Fibroblast of skin of right quadriceps (primary cell): ENCODE measurements at places on chromosomes 16 and 17.
A peak's percentile ranks its signal among the peaks of the same experiment; 100 is the strongest.

- DNase-seq: no peak
Observed at GRCh38 chr16:78836802-78837491, 737.5 kb downstream of the WWOX start.

DNA sequence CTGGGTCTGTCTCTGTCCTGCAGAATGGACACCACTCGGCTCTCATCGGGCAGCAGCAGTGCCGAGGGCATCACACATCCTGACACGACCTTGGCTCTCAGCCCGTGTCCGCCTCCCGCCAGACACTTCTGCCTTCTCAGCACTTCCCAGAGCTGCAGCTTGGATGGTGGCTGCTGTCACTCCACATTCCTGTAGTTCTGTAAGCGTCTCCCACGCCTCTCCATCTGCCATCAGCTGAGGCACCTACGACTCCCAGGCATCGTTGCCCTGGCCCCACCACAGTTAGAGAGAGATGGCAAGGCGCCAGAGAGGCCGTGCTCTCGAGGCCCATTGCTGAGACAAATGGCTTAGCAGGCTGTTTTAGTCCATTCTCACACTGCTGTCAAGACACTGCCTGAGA lies 195.9 kb upstream of the CHMP6 start:
- DNase-seq: no peak

DNA sequence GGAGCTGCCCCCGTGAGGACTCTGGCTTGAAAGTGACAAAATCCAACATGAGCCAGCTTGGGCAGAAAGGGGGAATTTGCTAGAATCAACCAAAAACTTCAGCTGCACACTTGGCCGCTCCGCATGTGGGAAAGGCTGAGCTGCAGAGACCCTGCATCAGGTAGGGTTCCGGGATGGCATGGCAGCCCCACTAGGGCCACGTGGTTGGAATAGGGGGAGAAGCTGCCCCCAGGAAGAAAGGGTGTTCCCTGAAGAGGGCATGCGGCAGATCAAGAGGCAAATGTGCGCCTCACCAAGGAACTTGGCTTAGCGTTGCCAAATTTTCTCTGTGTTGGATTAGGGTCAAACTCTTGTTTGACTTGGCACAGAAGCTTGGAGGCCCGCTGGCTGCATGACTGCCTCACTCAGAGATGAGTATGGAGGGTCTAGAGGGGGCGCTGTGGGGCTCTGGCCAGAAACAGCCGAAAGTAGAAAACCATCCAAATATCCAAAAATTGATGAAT lies 29.2 kb upstream of the WFIKKN2 start:
- DNase-seq: no peak

DNA sequence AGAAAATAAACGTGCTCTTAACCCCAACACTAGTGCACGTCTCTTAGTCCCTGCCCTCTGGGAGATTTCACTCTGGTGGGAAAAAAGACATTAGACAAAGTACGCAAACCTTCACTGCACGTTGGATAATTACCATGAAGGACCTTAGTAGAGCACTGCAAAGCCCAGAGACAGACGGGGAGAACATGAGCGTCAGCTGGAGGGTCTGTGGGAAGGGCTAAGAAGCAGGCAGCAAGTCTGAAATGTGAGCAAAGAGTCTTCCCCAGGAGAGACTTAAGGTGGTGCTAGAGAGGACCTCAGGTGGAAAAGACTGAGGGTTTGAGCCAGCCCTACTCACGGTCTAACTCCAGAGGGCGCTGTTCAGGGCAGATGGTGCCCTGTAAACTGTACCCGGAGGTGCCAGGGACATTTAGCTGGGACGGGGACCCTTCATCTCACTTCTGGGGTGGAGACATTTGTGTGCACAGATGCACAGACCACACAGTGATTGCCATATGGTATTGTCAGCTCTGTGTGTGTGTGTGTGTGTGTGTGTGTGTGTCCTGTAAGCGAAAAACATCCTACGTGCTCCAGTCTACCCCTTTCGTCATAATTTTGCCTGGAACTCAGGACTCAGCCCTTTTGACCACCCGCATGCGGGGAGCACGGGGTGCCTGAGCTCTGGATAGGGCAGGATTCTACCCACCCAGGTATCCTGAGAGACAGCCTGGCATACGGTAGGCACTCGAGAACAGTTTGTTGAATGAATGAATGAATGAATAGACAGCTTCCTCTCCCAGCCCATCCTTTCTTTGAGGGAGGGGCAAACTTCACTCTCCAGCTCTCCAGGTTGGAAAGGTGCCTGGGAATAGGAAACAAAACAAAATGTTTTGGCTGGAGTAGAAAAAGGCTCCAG lies 10.1 kb upstream of the STAC2 start:
- DNase-seq: peak; percentile 57

DNA sequence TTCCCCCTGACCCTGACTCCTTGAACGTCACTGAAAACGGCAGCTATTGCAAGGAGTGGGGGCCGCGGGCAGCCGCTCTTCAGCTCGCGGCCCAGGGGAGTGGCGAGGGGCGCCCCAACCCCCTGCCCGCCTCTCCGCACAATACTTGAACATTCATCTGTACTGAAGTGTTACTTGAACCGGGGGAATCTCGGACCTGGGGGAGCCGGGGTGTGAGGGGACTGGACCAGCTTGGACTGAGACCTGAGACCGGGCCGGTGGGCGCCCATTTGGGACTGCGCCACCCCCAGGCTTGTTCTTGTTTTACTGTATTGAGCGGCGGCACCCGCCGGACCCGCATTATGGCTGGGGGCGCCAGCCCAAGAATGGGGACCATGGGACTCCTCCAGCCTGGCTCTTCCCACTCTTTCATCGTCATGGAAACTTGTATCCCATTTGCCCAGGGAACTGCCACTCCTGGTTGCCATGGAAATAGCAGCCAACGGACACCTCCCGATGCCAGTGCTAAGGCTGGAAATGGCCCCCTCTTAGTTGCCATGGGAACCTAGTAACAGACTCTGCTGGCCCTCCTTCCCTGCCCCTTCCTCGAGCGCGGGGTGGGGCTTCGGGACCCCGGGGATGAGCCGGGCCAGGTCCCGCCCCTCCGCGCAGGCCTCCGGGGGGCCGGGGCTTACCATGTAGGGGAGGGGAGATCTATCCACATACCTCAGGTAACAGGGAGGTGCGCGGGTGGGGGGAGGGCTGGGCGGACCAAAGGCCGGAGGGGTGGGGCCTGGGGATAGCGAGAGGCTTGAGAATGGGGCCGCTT lies 805 bp upstream of the ORAI3 start:
- DNase-seq: peak; percentile 98

DNA sequence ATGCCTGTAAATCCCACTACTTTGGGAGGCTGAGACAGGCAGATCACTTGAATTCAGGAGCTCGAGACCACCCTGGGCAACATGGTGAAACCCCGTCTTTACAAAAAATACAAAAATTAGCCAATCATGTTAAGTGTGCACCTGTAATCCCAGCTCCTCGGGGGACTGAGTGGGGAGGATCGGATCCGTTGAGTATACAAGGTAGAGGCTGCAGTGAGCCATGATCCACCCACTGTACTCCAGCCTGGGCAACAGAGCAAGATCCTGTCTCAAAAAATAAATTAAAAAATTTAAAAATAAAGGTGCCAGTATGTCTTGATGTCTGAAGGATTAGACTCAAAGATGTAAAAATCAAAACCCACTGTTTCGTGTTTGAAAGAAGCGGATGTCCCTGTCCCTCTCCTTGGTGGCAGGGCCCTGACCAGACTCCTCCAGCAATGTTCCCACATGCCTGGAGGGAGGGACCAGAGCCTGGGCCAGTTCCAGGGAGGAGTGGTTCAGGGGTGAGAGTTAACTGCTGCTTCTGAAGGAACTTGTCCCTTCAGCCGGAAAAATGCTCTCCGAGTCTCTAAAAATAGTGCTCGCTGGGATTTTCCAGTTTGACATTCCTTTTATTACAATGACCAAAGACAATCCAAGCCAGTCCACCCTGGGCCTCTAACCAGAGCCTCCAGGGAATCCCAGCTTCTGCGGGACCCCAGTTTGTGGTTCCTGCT lies 9.4 kb upstream of the CMTM4 start:
- DNase-seq: no peak

- DNase-seq: peak; percentile 94
Observed at GRCh38 chr17:48101012-48101720, at the start of gene CBX1. TSS of gene CBX1 (minus strand) at chr17:48101478. CDS start at chr17:48077004, 24,474 bp downstream.

DNA sequence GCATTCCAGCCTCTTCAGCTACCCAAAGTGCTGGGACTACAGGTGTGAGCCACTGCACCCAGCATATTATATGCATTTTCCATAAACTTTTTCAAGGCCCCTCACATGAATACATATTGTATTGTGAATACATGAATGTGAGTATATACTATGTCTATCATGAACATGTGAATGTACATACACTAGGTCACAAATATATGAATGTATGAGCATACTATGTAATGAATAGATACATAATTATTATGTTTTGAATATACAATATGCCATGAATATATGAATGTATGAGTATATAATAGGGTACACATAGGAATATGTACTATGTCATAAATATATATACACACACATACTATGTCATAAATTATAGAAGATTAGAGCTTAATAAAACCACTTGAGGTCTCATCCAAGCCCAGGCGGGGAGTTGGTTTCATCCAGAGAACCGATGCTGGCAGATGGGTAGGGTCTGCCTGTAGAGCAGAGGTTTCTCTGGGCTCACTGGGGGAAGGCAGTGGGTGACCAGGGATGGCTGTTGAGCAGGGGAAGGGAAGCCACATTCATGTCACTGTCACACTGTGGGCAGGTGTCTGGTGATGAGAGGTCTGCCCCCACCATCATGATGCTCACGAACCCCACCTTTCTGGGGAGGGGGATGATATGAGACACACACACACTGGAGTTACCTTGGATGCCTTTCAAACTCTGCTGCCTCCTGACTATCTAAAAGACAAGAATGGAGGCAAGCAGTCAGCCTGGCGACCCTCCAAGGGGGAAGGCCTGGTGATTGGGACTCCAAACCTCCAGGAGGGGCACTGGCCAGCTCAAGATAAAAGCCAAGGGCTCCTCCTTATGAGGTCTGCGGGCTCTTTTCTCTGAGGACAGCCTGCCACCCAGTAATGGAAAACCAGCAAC lies 7.3 kb downstream of the C16orf95 start:
- no peak for DNase-seq

GRCh38 chr17:2634361-2634960 lies 41.0 kb downstream of the PAFAH1B1 start:
- peak; percentile 21 for DNase-seq

GRCh38 chr17:41928693-41929251 lies 1.6 kb upstream of the ODAD4 start:
- no peak for DNase-seq

DNA sequence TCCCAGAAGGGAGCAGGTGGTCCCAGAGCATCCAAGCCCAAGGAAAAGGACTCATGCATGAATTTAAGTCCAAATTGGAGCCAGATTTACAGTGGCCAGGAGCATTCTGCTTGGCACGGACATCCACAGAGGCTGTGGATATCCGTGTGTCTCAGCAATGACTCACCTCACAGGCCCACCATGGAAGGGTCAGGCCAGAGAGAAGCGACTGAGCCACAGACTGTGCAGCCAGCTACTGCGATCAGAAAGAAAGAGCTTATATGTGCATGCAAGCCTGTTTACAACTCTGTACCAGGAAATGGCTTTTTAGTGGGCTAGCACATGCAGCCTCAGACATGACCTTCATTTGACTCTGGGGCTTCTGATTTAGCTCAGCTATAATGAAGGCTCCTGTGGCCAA lies 231.0 kb downstream of the C16orf95 start:
- DNase-seq: peak; percentile 74

GRCh38 chr16:58318391-58318790 lies 23.6 kb upstream of the PRSS54 start:
- no peak for DNase-seq

GRCh38 chr16:74666010-74666421 lies 661 bp downstream of the RFWD3 start:
- no peak for DNase-seq

GRCh38 chr16:80198311-80199299 lies 342.2 kb upstream of the DYNLRB2 start:
- no peak for DNase-seq

DNA sequence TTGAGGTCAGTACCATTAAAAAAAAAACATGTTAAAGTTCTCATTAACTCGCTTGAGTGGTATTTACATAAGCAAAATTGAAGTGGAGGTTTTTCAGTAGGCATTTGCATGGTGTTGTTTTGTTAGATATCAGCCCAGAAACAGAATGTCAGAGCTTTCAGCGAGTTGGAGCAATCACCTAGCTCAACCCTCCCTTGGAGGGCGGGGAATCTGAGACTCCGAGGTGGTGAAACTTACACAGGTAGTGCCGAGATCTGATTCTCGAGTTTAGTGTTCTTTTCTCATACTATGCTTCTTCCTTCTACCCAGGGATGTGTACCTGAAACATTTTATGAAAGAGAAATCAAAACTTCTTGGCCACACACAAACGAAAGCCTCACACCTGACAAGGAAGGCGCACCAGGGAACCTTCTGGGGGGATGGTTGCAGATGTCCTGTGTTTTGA lies 6.6 kb downstream of the SEC14L1 start:
- DNase-seq: no peak

DNA sequence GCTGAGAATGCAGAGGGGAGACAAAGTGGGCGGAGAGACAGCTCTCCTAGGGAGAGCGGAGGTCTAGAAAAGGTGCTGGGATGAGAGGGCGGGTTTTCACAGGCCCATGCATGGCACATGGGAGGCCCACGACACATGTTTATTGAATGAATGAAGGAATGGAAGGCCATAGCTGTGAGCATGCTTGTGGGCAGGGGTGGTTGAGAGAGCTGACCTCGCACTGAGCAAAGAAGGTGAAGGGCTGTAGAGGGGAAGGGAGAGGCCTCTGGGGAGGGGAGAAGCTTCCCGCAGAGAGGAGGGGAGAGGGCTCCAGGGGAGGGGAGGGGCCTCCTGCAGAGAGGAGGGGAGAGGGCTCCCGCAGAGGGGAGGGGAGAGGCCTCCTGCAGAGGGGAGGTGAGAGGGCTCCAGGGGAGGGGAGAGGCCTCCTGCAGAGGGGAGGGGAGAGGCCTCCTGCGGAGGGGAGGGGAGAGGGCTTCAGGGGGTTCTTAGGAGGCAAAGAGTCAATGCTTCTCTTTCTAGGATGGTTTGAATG lies 27.3 kb downstream of the SDK2 start:
- no peak for DNase-seq

- peak; percentile 76 for DNase-seq
Observed at GRCh38 chr17:78883089-78883532, 19.9 kb downstream of the CEP295NL start.

DNA sequence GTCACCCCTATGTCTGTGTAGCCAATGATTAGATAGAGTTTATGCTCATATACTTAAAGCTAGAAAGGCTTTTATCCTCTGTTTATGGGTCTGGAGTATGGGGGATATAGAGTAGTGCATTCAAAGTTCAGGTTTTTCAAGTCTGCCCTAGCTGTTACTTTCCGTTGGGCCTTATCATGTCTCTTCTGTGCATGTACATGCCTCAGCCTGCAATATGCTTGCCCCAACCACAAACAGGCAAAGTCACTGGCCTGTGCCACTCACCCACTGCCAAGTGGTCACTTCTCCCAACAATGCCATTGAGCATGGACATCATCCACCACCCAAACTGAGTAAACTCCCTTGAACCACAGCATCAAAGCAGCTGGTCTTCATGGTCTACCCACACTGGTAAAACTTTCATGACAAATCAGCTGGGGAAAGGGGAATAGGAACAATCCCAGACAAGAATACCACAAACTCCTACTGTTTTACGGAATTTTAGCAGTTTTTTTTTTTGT lies 70.3 kb upstream of the C17orf78 start:
- DNase-seq: no peak
